ENCODE measurements at places on chromosomes 3 and 15. TPM values are rescaled to one million over a fixed set of nuclear protein-coding genes. Genes with fewer than 3 reads are reported as not detected.

DNA sequence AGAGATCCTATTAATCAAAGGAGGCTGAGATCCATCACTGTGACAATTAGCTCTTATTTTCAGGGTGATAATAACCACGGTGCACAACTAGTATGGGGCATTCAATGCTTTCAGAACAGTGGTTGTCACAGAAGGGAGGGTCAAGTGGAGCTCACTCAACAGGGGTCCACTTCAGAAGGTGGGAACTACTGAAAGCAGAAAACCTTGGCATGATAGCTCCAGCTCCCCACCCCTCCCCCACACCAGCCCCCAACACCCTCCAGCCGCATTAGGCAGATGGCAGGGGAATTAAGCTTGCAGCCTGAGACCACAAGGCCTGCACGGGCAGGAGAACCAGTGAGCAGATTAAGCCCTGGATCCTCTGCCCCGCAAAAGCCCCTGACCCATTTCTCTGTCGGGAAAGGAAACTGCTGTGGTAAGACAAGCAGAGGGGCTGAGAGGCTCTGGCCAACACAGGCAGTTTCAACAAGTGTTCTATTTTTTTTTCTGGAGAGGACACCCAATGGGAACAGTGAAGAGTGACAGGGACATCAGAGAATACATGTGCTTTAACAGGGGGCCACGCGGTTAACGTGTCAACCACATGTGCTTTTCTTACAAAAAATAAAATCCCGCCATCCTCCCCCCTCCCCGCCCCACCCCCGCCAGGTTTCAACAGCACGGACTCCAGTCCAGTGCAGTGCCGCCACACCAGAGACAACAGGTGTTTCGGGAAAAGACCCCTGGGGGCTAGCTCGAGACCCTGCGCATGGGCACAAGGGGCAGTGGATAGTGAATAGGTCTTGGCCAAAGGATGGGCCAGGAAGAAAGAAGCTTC is 997 bp downstream of the FYCO1 start:
- peak; percentile 86 for DNase-seq

GRCh38 chr15:67571648-67572415 is 29.3 kb downstream of the MAP2K5 start:
- DNase-seq, result no peak

GRCh38 chr3:13077431-13078162 is 4.4 kb upstream of the IQSEC1 start:
- no peak for DNase-seq

GRCh38 chr3:126113733-126114442 is 30.0 kb upstream of the SLC41A3 start:
- no peak for DNase-seq

The PLA2G4E gene
- not detected for polyA plus RNA-seq

The PDE12 gene
- polyA plus RNA-seq, result 15.3 TPM

The GAP43 gene
- polyA plus RNA-seq, result not detected

DNA sequence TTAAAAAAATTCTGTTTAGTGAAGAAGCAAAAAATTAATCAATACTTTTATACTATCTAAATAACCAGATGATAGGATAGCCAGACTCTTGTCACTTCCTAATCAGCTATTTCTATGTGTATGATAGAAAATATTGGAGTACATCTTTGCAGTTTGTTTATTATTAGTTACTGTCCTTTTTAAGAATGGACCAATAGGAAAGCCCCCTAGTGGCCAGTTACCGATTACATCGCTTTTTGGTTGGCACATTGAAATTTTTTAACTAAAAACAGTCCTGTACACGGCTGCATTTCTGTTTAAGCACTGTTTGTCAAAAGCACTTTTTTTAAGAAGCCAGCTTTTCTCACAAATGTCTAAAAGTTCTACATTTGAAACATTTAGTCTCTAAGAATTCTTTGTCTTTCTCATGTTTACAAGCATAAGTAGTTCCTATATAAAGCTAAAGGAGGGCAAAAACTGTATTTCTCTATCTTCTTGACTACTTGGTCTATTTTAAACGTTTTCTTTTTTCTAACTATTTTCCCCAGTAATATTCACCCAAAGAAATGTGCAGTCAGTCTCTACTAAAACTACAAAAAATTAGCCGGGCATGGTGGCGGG is 253.2 kb upstream of the LRTM1 start:
- no peak for DNase-seq

- no peak for DNase-seq
Observed at GRCh38 chr3:123330441-123330991, 118.4 kb downstream of the ADCY5 start.

DNA sequence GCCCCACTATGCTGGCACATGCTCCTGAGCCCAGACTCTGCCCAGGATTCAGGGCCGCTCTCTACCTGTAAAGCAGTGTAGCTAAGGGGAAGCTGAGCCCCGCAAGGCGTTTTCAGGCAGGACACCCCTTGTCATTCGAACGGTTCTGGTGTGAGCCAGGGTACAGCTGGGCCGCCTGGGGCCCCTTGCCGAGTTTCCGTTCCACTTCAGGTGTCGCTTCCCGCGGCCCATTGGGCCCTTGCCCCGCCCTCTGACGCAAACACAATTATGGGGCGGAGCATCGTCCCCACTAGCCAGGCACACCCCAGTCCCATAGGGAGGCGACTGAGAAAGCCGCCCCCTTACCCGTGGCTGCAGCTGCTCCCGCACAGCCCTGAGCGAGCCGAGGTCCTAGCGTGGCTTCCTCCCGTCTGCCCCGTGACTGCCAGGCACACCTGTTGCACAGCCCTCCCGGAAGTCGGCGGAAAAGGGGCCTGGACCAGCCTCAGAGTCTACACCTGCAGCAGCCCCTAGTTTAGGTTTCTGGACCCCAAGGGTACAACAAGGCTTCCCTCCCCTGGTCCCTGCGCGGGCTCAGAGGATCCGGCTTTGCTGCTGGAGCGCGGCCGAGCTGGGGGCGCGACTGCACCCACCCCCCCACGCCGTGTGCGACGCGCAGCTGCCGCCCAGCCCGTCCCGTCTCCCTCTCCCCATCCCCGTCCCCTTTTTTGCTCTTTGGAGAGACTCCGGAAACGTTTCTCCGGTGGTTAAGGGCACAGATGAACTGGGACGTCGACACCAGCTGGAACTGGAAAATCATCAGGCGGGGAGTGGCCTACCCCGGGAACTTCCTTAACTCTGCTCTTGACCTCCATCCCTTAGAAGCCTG is at the start of gene PLSCR2:
PLSCR2 (minus strand) TSS at position 412 of the 868 bp plus-strand sequence. CDS start 9,657 bp downstream, outside the sequence.
- peak; percentile 51 for DNase-seq

The RTP3 gene
- polyA plus RNA-seq, result not detected

DNA sequence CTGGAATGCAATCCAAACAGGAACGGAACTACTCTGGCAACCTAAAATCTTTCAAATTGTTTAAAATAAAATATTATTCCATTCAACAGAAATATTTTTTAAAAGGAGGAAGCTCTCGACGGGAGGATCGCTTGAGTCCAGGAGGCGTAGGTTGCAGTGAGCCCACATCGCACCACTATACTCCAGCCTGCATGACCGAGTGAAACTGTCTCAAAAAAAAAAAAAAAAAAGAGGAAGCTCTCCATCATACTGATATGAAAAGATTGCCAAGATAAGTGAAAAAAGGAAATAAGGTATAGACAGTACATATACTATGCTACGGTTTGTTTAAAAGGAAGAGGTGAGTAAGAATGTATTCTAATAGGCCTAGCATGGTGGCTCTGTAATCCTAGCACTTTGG is 3.6 kb downstream of the RAD18 start:
- DNase-seq, result no peak
